ENCODE measurements at places on chromosomes 5 and 9.

GRCh38 chr5:166004006-166004405, 2287.4 kb upstream of the WWC1 start:
- no peak for DNase-seq

DNA sequence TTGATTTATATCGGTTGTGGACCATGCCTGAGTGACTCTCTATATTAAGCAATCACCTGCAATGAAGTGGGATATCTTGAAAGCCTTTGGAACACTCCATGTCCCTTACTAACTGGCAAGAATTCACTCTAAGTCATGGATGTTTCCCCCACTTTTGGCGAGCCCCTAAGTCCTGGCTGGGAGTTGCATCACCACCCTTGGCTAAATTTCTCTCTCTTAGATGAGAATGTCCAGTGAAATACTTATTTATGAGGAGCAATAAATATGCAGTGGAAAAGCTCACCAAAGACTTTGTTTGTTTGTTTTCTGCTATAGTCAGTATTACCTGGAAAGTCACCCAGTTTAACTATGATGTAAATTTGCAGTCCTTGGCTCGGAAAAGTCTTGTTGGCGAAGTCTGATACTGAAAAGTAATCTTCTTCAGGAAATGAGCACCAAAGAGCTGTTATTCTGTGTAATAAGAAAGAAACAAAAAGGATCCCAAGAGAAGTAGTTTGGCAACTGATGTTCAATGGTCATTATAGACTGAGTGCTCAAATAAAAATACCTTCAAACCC, 333.8 kb downstream of the DMRT2 start:
- no peak for DNase-seq

DNA sequence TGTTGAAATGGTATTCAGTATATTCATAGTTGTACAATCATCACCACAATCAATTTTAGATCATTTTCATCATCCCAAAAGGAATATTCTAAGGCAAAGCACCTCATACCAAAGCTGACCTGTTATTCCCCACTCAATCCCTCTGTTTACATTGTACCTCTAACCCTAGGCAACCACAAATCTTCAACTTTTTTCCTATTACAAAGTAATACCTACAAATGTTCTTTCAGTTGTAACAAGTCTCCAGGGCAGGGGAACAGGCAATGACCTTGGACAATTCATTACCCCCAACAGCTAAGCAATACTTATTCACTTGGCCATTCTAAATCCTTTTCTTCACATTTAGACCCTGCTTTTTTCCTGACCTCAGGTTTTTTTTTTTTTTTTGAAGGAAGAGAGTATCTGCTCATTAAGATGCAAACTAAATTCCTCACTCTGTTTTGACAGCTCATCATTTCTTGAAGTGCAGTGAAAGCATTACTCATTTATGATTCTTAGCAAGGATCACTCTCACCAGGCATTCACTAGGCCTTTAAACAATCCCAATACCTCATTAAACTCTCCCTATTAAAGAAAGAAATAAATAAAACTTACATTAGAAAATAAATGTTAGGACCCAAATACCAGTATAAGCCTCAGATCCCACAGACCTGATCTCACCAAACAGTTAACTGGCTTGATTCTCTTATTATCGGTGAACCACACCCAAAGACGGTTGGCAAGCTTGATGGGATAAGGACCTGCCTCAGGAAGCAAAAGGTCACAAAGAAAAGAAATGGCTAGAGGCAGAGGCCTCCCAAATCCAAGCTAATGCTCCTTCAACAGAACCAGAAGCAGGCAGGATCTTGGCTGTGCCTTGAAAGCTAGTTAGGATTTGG, 15.3 kb downstream of the MTMR12 start:
- DNase-seq: no peak

GRCh38 chr5:647311-647710, 35.2 kb downstream of the CEP72 start:
- no peak for DNase-seq

Measured in stimulated activated CD8-positive, alpha-beta memory T cell treated with anti-CD3 and anti-CD28 coated beads, Interleukin-4, amount 100 ng/mL, for 24 hours (primary cell).